ENCODE measurements at places on chromosomes 1 and 21.

- DNase-seq, result no peak
Measured at GRCh38 chr1:67228791-67229190, 62.5 kb downstream of the IL23R start.

DNA sequence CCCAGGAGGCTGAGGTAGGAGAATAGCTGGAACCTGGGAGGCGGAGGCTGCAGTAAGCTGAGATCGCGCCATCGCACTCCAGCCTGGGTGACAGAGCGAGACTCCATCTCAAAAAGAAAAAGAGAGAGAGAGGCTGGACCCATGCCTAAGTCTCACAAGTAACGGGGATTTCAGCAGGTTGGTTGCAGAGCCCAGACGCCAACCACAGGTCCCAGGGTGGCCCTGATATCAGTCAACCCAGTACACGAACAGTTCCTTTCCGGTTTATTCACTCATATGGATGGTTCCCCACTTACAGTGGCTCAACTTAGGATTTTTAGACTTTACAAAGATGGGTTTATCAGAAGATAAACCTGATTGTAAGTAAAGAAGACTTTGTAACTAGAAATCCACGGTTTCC is 40.9 kb downstream of the CLSTN1 start:
- no peak for DNase-seq

- no peak for DNase-seq
Measured at GRCh38 chr1:209427811-209428210, 155.7 kb upstream of the CAMK1G start.

DNA sequence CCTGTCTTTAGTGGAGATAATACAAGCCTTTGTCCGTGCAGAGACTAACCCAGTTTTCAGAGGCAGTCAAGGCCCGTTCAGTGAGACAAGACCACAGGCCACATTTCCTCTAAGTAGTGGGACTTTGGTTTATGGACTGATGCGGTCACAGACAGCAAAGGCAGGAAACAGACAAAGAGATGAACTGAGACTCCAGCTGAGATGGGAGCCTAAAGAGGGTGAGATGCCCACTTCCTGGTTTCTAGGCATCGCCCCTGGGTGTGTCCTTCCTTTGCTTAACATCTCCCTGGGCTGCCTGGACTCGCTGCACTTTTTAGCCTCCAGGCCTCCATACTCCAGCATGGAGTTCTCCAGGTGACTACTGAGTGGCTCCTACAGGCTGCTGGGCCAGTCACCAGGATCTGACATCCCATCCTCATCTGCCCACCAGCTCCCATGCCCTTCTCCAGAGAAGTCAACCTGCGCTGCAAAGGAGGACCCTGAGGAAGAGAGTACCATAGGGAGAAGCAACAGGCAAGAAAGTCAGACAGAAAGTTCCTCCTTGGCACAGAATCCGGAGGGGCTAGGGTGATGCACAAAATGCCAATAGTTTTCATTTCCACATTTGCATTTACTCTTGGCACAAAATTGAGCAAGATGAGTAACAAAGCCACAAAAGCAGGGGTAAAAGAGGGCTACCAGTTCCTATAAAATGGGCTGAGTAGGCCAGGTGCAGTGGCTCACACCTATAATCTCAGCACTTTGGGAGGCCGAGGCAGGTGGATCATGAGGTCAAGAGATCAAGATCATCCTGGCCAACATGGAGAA is 15.1 kb downstream of the THEMIS2 start:
- DNase-seq, result no peak

GRCh38 chr1:235878082-235878811 is 11.5 kb upstream of the LYST start:
- no peak for DNase-seq

GRCh38 chr1:53473463-53473862 is 14.3 kb downstream of the DMRTB1 start:
- DNase-seq, result no peak

GRCh38 chr21:34989337-34990151 is 59.6 kb downstream of the RUNX1 start:
- no peak for DNase-seq
